ENCODE measurements at places on chromosomes 5 and 9. TPM values are rescaled to one million over a fixed set of nuclear protein-coding genes. Genes with fewer than 3 reads are reported as not detected.

DNA sequence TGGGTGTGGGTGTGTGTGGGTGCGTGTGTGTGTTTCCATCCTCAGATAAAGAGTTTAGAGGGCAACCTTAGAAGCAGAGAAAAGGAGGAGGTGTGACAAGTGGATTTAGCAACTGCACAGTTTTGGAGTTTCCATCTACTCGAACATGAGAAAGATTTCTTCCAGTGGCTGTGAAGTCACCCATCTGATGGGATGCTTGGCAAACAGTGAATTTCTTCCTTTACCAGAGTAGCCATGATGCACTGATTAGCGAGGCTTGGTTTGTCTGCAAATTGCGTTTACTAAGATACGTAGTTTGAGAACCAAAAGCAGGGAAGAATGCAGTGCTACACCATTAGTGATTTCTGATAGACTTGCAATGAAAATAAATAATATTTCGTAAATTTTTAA is 791 bp upstream of the STARD4 start:
- DNase-seq = no peak

- no peak for DNase-seq
Observed at GRCh38 chr9:91858213-91859030, 91.6 kb downstream of the ROR2 start.

- DNase-seq = no peak
Observed at GRCh38 chr9:87585123-87585855, 87.6 kb downstream of the DAPK1 start.

DNA sequence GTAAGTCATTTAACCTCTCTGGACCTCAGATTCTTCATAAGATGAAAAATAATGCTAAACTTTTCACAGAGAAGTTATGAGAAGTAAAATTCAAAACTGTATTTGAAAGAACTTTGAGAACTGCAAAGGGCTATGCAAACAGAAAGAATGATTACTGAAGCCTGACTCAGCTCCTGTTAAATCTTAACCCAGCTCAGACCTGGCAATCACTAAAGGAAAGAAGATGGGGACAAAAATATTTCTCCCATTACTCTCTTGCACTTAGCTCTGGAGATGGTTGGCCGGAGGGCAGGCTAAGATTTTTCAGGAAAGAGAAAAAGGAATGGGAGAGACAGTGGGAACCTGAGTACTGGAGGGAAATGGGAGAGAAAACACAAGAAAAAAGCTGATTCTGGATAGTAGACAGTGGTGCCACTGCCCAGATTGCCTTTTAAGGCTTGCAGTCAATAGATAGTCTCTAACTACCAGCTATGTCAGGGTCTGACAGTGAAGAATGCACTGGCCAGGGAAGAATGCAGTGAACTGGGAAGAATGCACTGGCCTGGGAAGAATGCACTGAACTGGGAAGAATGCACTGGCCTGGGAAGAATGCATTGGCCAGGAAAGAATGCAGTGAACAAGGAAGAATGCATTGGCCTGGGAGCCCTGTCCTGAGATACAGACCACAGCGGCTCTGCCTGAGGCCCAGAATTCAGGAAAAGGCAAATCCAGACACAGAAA is 25.2 kb upstream of the CEMIP2 start:
- no peak for DNase-seq

GRCh38 chr9:98256756-98257155 is 1.3 kb upstream of the TBC1D2 start:
- DNase-seq = peak; percentile 2

DNA sequence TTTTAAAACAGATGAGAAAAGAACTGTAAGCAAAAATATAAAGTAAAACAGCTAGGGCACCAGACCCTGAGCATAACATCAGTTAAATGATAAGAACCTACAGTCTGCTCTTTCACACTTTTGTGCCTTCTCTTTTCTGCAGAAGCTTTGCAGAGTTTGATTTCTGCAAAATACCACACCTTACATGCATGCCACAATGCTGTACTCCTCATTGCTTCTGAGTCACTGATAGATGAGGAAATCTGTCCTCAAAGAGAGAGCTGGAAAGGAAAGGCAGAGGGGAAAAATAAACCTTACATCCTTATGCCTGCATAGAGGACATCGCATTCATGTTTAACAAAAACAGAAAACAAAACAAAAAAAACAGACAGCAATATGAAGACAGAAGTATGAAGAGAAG is 142.9 kb downstream of the ATPSCKMT start:
- no peak for DNase-seq

DNA sequence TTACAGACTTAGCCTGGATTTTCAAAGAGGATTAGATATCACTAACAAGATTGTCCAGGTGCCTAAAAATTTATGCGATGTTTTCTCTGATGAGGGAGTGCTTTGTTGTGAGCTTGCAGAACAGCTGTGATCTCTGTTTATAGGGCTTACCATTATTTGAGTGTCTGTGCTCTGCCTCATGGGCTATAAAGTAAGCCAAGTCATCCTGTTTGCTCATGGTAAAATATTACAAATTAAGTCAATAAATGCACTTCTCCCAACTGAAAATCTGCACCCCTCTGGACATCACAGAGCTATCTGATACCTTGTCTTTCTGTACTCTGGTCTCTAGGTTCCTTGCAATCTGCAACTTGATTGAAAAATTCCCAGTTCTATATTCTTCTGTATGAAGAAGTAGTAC is 293.4 kb upstream of the ACTBL2 start:
- no peak for DNase-seq

DNA sequence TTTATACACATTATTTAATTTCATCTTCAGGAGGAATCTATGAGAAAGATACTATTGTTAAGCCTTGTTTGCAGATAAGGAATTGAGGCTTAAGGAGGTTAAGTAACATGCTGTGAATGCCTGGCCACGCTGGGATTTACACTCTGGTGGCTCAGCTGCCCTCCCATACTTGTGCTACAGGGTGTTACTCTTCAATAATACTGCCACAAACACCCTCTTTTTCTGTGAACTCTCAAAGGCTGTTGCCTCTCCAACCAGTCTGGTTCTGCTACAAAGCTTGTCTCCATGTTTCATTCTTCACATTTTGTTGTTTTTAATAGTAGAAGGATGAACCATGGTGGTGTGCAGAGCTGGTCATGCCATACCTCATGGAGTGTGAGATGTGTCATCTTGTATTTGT is 76.7 kb upstream of the TNFAIP8 start:
- no peak for DNase-seq

GRCh38 chr9:13088720-13089427 is 190.6 kb downstream of the MPDZ start:
- peak; percentile 42 for DNase-seq

- no peak for DNase-seq
Observed at GRCh38 chr9:71025201-71025600, 96.2 kb downstream of the TRPM3 start.

- DNase-seq = no peak
Observed at GRCh38 chr5:80620211-80620610, 34.2 kb upstream of the MSH3 start.

DNA sequence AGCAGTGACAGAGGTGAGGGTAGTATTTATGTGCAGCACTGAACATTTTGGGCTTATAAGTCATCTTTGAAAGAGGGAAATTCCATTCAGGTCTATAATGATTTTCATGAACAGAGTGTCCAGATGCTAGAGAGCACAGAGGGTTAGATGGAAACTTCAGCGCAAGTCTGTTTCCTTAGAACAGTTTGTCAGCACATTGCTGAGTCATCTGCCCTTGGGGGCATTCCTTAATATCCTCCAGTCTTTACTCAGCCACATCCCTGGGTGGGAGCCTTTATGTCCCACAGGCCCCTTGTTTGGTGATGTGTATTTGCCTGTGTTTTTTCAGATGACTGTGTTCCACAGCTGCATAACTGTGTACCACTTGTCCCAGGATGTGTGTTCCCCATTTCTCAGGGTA is 138.5 kb upstream of the S1PR3 start:
- DNase-seq = peak; percentile 83

DNA sequence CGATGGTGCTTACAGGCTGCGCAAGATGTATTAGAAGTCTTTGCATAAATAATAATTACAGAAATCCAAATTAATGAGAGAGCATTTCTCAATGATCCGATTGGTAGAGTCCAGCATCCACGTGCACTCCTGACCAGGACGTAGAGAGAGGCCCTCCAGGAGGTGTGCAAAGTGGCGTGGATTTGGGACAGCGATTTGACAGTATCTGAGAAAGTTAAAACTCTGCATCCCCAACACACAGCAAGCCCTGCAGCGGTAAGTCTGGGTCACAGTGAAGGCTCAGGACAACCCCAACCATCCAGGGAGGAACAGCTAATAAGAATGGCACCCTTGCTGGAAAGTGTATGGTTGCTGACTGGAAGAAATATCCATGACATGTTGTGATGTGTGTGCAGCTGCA is 180.2 kb downstream of the AUH start:
- no peak for DNase-seq

- DNase-seq = no peak
Observed at GRCh38 chr5:78300464-78301045, 6.1 kb upstream of the AP3B1 start.

DNA sequence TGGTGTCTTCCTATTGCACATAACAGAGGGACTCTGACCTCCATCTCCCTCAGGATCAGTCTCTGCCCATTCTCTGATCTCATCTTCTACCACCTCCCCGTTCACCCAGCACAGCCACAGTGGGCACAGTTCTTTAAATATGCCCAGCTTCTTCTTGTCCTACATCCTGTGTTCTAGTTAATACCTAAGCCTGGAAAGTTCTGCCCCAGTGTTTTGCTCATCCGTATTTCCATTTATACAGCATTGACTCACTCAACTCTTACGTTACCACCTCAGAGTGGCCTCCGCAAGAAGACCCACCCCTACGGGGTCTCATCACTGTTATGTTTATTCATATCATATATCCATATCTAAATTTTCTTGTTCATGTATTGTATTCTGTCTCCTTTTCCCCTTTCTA is 315.5 kb downstream of the ADGRV1 start:
- no peak for DNase-seq

DNA sequence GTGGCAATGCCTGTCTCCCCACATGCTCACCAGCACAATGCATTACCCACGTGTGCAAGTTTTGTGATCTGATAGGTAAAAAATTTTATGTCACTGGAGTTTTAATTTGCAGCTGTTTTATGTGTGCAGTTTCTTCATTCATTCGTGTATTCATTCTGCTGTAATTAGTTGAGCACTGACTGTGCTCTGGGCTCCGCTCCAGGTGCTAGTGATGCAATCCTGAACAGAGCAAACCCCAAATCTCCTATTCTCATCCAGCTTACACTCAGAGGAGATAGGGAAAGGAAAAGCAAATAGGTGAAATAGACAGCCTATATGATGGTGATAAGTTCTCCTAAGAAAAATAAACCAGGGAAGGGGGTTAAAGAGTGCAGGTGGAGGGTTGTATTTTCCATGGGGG is 148.4 kb downstream of the TENT4A start:
- no peak for DNase-seq

- peak; percentile 10 for DNase-seq
Observed at GRCh38 chr9:37283730-37284325, 138.7 kb upstream of the GRHPR start.

GRCh38 chr9:83238871-83239640 is 176.1 kb upstream of the RASEF start:
- DNase-seq = no peak

DNA sequence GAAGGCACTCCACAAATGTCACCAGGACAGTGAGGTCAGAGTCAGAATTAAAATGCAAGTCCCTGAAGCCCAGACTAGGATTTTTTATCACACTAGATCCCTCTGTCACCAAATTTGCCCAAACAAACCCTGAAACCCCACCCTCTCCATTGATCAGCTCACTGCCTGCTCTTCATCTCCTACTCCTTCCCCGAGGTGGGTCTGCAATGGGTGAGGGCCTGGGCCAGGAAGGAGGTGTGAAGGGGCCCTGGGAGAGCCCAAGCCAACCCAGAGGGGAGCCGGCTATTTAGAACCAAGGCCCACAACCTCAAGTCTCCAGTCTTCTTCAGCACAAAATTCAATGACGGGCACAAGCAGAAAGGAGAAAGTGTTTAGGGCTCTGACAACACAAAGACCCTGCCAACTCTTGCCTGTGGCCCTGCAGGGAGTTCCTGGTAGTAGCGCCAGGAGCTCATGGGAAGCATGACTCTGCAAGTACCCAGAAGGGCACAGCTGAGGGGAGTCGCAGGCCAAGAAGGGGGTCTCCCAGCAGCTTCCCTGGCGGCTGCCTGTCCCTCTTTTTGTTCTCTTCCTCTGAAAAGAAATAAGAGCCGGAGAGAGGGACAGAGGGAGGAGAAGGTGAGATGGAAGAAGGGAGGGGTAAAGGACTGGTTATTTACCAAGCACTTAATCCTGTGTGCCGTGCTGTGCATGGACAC is 5.5 kb downstream of the FOXI1 start:
- no peak for DNase-seq

DNA sequence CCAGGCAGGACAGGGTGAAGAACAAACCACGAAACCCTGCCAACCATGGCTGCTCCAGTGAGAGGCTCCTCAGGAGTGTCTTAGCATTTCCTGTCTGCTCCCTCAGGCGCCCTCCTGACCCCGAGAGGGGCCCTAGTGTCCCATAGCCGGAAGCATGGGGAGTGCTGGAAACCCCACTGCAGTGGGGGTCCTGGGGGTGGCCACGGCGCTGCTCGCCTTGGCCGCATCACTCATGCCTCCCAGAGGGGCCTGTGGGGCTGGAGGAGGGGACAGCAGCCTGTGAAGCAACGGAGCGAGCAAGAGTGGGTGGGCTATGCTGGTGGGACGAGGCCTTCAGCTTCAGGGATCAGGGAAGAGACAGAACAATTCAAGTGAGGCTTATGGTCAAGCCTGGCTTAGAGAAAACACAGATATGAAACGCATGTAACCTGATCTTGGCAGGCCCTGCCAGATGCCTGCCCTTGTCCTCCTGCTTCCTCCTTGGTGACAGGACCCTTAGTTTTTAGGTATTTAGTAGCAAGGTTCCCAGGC is 219.1 kb downstream of the FANCC start:
- DNase-seq = no peak

- DNase-seq = no peak
Observed at GRCh38 chr5:160029004-160029403, 20.1 kb downstream of the TTC1 start.

- no peak for DNase-seq
Observed at GRCh38 chr5:148909040-148909439, 82.6 kb downstream of the ADRB2 start.

- DNase-seq = no peak
Observed at GRCh38 chr5:179608131-179608581, 15.3 kb downstream of the HNRNPH1 start.

The GRIA1 gene
- polyA plus RNA-seq = 0.09 TPM

The PCDHA9 gene
- not detected for polyA plus RNA-seq

The PRUNE2 gene
- polyA plus RNA-seq = 0.67 TPM

The SMAD5 gene
- polyA plus RNA-seq = 8.7 TPM

The CDH9 gene
- polyA plus RNA-seq = not detected

The FRMD3 gene
- 0.01 TPM for polyA plus RNA-seq

The IFNE gene
- 0.60 TPM for polyA plus RNA-seq

The PNPLA7 gene
- 0.19 TPM for polyA plus RNA-seq

The ASPN gene
- polyA plus RNA-seq = 0.02 TPM
